Cerebellar cortex (tissue), 1 donor: ENCODE measurements at places on chromosomes 5 and 9.

DNA sequence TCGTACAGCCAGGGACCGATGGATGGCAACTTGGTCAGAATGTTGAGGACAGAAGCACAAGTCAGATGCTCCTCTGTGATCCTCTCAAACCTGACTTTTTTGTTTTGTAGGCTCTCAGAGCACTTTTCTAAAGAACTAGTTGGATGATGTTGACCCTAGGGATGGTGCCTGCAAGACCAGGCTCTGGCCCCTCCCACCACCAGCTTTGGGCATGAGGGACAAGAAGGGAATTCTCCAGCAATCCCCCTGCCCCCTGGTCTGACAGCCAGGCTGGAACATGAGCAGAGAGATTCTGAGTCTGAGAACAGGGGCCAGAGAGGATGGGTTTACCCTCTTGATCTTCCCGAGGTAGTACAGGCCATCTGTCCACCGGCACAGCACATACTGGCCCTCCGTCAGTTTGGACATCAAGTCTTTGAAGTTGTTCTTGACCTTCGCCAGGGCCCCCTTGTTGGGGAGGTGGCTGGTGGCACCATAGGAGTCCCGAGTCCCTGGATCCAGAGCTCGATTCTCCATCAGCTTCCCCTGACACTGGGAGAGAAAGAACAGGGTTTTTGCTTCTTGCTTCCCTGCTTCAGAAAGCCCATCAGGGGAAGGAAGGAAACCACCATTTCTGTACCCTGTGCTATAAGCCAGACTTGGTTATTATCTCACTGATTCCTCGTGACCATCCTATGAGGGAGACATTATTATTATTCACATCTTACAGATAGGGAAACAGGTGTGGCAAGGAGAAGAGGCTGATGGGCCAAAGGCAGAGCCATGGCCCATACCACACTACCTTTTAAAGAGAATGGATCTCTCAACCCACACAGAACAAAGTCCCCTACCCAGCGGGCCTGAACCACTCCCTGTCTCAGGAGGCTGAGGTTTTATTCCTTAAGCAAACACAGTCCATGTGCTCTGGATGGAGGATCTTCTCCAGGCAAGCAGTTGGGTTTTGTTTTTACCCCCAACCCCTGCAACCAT lies 2.5 kb downstream of the PHF19 start:
- DNase-seq = no peak

DNA sequence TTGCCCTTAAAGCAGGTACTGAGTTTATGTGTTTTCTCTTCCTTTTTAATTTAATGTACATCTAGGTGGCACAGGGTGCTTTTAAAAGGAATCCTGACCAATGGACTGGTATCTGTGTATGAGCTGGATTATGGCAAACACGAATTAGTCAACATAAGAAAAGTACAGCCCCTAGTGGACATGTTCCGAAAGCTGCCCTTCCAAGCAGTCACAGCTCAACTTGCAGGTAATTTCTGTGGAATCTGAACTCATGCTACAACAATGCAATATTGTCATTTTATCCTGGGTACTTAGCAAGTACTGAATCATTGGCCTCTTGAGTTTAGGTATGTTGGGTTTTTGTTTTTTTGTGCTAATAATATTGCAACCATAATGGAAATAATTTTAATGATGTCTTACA lies 14.4 kb upstream of the TMOD1 start:
- no peak for DNase-seq

DNA sequence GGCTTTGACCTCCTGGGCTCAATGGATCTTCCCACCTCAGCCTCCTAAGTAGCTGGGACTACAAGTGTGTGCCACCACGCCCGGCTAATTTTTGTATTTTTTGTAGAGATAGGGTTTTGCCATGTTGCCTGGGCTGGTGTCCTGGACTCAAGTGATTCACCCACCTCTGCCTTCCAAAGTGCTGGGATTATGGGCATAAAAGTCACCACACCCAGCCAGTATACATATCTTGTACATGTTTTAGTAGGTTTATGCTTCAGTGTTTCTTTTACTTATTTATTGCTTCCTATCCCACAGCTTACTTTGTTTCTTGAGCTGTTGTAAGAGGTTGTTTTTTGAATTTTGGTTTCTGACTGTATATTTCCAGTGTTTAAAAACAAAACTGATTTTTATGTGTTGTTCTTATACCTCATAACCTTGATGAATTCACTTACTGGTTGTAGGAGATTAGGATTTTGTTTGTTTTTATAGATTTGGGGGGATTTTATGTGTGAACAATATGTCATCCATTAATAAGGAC lies 12.9 kb downstream of the FBXW5 start:
- DNase-seq = no peak

DNA sequence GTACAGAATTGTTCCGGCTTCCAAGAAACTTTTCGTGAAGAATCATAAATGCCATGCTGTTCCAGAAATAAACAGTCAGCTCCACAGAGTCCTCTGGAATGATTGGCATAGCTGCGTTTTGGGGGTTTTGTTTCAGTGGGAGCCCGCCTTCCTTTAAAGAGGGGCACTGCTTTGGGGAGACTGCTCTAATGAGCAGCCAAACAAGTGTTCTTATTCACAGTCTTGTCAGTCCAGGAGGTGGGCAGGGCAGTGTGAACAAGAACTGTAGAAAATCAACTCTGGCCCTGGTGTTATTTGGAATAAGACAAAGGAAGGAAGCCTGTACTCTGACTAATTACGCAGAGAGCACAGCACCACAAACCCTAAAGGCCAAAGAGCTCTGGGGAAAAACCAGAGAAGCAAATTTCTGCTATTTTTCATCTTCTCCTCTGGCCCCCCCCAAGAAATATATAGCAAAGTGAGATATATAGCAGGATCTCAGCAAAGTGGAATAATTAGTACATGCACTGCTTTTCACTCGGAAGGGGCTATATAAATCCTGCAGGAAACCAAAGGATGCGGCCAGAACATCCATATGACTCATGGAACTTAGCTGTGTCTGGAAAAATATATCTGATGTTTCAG lies 92.9 kb downstream of the GLDC start:
- DNase-seq = no peak

GRCh38 chr5:38533286-38534155 lies 22.9 kb downstream of the LIFR start:
- no peak for DNase-seq

DNA sequence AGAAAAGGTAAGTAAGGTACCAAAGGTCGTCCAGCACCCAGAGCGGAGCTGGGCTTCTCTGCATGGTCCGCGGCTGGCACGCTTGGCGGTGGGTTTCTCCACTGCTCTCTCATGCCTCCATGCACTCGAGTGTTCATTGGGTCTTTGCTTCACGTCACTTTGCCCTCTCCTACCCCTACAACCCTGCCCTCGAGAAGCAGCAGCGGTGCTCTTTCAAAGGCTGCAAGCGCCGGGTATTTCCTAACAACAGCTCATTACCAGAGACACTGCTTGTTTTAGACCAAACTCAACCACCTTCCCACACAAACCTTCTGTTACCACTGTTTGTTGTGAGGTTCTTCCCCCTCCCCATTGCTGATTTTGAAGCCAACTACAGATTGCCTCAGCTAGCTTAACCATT lies 21.5 kb upstream of the ZBTB34 start:
- DNase-seq = no peak

DNA sequence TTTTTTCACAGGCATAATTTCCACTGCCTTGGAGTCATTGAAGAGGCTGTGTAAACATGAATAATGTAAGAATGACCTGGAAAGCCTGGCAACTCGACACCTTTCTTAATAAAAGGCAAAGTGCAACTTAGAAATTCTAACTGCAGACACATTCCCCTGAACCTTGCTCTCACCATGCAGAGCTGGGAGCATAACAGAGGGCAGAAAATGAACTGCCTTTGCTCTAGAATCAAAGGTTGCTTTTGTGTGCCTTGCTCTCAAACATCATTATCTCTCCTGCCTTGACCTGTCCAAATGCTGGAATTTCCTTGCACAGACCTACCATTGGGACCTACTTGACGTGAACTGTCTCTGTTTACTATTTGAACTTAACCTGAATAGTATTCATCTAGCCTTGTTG lies 462.0 kb upstream of the ZNF462 start:
- DNase-seq = no peak

DNA sequence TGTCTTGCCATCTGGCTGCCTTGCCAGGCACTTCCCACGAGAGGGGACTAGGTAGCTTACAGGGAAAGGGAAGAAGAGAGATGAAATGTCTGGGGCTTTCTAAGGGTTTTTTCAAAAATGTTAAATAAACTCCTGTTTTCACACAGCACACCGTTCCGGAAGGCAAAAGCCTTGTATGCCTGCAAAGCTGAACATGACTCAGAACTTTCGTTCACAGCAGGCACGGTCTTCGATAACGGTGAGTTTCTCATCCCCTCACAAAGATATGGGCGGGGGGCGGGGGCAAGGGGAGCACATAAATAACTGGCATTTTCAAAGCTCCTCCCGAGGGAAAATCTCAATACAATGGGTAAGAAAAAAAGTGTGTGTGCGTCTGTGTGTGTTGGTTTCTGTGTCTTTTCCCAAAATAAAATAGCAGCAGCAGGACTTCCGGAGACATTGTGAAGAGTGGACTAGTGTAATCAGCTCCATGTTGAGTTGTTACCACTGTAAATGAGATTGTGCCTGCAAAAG lies 189.6 kb downstream of the NR3C1 start:
- no peak for DNase-seq
